Psoas muscle (tissue), 8 donors: ENCODE measurements at places on chromosomes 3 and 15. TPM values are rescaled to one million over a fixed set of nuclear protein-coding genes. Genes with fewer than 3 reads are reported as not detected.

Gene QTRT2
- 7.4 TPM for total RNA-seq

Gene NUP210
- 8.0 TPM for total RNA-seq

GRCh38 chr3:71478568-71478967, 105.0 kb downstream of the FOXP1 start:
- no peak for DNase-seq
- H3K4me3 ChIP-seq: no peak overlapping the region
- no peaks in the 10 kb centered on the region for H3K36me3 ChIP-seq
- H3K4me1 ChIP-seq: no peaks in the 10 kb centered on the region

DNA sequence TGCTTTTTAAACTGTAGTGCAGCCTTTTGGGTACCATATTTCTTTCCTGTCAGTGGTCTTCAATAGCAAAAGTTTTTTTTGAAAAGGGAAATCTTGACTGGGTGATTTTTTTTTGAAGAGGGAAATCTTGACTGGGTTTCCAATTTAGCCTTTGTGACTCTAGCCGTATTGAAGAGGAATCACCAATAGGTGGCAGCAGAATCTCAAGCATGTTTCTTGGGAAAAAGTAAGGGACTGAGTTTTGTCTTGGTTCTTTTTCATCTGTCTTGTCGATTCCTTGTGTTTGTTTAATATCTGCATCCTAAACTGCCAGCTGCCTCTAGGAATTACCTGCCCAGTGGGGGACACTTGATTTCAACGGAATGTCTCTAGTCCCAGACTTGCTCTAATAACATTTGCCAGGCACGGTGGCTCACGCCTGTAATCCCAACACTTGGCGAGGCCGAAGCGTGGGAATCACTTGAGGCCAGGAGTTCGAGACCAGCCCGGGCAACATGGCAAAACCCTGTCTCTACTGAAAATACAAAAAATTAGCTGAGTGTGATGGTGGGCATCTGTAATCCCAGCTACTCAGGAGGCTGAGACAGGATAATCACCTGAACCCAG, 89.2 kb downstream of the RBPMS2 start:
- no peak overlapping the region for H3K4me3 ChIP-seq
- no peak overlapping the region for H3K27ac ChIP-seq
- peaks cover 94% of the 10 kb centered on the region for H3K36me3 ChIP-seq
- no peak for DNase-seq
- H3K27me3 ChIP-seq: no peaks in the 10 kb centered on the region

- H3K4me3 ChIP-seq: no peak overlapping the region
- H3K4me1 ChIP-seq: peaks cover 5% of the 10 kb centered on the region
- DNase-seq: peak; percentile 95
- H3K27ac ChIP-seq: peak overlapping the region; percentile 1
- no peaks in the 10 kb centered on the region for H3K36me3 ChIP-seq
Measured at GRCh38 chr15:68609629-68610028, 30.8 kb downstream of the CORO2B start.

DNA sequence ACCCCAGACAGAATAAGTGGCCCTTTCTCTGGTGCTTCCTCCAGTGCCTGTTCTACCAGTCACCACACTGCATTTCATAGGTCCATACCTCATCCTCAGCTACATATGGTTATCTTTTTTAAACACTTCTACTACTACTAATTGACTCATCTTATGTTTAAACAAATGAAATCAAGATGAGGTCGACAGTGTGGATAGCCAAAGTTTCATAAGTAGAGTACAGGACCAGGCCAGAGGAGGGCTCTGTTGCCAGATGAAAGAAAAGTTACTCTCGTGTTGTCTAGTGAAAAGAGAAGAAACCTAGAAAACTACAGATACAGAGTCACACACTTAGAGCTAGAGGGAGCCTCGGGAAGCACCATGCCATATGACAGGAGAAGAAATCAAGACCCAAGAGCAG, 296.1 kb downstream of the VPS13C start:
- no peak for DNase-seq
- peaks cover 13% of the 10 kb centered on the region for H3K4me1 ChIP-seq
- no peak overlapping the region for H3K27ac ChIP-seq
- no peaks in the 10 kb centered on the region for H3K27me3 ChIP-seq
- no peak overlapping the region for H3K4me3 ChIP-seq

GRCh38 chr3:17850448-17850847, 108.0 kb upstream of the TBC1D5 start:
- no peaks in the 10 kb centered on the region for H3K36me3 ChIP-seq
- DNase-seq: no peak
- H3K4me3 ChIP-seq: no peak overlapping the region
- H3K4me1 ChIP-seq: no peaks in the 10 kb centered on the region
- H3K27ac ChIP-seq: no peak overlapping the region

DNA sequence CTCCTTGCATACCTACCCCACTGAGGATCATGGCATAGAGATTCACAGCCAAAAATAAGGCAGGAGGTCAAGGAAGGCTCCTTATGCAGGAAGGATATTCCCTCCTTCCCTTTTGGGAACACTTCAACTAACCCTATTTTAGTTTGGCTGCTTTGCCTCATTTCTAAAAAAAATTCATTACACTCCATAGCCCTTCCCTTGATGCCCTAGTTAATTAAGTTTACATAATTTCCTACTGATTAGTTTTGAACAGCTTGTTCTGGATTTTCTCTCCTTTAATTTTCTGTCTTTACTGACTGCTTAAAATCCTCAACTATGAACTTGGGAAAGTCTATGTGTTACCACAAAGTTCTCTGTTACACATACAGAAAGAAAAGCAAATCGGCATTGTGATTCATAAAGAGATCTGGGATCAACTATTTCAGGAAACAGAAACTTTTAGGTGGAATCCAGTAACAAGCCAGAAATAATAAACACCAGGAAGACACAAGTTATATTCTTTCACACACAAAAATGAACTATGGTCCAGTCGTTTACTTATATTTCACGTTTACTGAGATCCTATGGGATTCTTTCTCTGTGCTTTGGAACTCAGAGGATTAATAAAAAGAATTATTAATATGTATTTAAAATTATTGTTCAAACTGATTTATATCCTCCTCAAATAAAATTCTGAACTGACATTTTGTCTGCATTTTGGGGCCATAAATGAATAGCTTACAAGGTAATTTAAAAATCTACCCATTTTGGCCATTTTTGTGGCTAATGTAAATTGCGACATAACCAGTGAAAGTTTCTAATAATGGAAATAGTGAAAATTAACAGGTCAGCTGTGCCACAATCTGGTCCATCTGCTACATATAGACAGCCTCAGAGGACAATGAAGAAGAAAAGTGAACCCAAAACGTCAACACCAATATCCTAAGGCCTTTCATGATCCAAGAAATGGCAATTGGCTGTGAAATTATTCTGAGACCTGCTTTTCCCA, 113.8 kb downstream of the FRMD5 start:
- no peaks in the 10 kb centered on the region for H3K4me1 ChIP-seq
- no peak overlapping the region for H3K27ac ChIP-seq
- H3K27me3 ChIP-seq: no peaks in the 10 kb centered on the region
- no peaks in the 10 kb centered on the region for H3K36me3 ChIP-seq
- DNase-seq: no peak
- no peak overlapping the region for H3K4me3 ChIP-seq

GRCh38 chr3:156558389-156558788, 3.5 kb upstream of the SSR3 start:
- DNase-seq: no peak
- H3K27ac ChIP-seq: no peak overlapping the region
- no peaks in the 10 kb centered on the region for H3K36me3 ChIP-seq
- H3K4me1 ChIP-seq: peaks cover 7% of the 10 kb centered on the region

Gene GPX1
- 125 TPM for total RNA-seq

- peaks cover 11% of the 10 kb centered on the region for H3K36me3 ChIP-seq
- H3K4me3 ChIP-seq: no peak overlapping the region
- no peaks in the 10 kb centered on the region for H3K27me3 ChIP-seq
Measured at GRCh38 chr15:76398317-76399104, 61.9 kb downstream of the ISL2 start.

DNA sequence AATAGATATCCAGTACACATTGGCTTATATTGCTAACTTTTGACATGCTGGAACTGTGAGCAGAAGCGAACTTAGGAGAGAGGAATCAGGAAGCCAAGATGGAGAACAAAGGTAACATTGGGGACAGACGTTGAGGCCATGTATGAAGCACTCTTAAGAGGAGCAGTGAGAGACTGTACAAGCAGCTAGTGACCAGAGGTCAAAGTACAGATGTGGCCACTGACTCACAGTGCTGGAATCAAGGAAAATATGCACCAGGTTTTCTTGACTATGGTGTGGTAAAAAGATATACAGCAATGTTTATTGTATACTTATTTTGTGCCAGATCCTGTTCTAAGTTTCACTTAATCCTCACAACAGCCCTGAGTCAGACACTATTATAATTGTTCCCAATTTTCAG, 2.0 kb upstream of the IL20RB start:
- H3K27me3 ChIP-seq: no peaks in the 10 kb centered on the region
- no peak for DNase-seq
- H3K27ac ChIP-seq: no peak overlapping the region
